ENCODE measurements at places on chromosomes 6 and 20.

- DNase-seq: no peak
These were observed 210.8 kb upstream of the FUT9 start for GRCh38 chr6:95804847-95805541.

- no peak for DNase-seq
These were observed 489.2 kb downstream of the DHX35 start for GRCh38 chr20:39451386-39451785.

- no peak for DNase-seq
These were observed 1.9 kb upstream of the LSM14B start for GRCh38 chr20:62120365-62120762.

GRCh38 chr6:34055223-34055933 lies 90.5 kb downstream of the GRM4 start:
- peak; percentile 49 for DNase-seq
